ENCODE measurements at places on chromosomes 2 and 18.

DNA sequence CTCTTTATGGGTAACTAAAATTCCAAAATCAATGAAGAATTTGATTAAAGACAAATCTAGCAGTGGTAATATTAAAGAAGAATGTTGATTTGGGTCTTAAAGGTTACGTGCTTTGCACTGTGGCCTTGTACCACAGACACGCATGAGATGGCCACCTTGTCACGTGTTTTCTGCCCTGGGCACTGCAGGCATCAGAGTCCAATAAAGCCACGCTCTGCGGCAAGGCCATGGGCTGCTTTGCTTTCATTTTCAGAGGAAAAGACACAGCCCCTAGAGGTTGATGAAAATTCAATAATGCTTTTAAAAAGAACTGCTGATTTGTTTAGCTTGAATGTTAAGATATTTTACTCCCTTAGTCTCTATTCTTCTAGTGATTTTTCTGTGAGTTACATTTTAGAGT, 30.4 kb downstream of the AOX1 start:
- no peak for DNase-seq

- DNase-seq: no peak
These were observed 23.7 kb downstream of the CRACDL start for GRCh38 chr2:98912221-98912851.

DNA sequence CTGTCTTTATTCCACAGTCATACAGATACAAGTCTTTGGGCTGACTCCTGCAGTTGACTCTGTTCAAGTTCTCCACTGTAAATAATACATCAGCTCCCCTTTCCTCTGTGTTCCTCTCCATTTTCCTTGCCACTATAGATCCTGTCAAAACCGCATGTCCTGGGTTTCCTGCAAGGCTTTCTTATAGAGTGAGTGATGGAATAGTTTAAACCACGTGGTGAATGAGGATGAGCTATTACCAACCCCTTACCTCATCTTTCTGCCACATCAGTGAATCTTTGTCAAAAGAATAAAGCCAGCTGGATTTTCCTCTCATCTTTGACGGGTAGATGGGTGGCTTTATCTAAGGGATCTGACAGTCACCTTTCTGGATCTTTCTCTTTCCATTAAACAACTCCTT, 3.9 kb upstream of the GALNT14 start:
- DNase-seq: no peak

- no peak for DNase-seq
These were observed 12.4 kb upstream of the ERMN start for GRCh38 chr2:157337978-157338377.

DNA sequence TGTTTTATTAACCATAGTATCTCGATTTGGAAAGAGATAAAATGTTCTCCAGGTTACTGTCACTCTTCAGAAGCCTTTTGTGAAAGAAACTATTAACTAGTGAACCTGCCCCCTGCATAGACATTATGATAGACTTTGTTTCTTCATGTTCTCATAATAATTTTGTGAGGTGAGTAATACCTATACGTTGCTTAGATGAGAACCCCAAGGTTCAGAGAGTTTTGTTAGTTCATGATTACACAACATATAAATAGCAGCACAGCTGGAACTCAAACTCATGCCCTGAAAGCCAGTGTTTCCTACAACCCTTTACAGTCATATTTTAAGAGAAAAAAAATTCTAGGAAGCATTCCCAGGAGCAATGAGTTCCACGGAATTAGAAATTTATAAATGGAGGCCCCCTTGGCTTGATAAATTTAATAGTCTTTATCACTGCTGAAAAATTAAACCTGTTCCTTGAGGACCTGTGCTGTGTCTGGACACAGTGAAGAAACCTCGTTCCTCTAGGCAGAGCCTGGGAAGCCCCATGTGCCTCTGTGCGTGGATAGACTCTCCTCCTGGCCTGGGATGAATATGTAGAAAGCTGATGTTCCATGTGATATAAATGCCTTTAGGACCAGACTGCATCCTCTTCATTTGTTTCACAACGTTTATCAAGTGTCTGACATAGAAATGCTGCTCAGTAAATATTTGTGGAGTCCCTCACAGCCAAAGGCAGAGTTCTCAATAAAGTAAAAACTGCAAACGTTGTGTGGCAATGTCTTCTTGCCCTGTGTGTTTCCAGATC, 1257.0 kb upstream of the GYPC start:
- no peak for DNase-seq

- no peak for DNase-seq
These were observed 136.5 kb downstream of the RNF144A start for GRCh38 chr2:7053650-7054265.

DNA sequence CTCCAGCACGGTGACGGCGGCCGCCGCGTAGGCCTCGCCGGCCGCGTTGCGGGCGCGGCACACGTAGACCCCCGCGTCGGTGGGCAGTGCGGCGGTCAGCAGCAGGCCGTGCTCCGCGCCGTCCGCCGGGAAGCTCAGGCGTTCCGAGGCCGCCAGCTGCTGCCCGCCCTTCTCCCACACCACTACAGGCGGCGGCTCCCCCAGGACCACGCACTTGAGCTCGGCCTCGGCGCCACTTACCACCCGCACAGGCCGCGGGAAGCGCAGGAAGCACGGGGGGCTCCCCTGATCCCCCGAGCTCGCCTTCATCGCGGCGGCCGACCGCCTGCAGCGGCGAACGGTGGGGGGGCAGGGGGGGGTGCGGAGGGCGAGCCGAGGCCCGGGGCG, 422 bp downstream of the OBSL1 start:
- DNase-seq: no peak

DNA sequence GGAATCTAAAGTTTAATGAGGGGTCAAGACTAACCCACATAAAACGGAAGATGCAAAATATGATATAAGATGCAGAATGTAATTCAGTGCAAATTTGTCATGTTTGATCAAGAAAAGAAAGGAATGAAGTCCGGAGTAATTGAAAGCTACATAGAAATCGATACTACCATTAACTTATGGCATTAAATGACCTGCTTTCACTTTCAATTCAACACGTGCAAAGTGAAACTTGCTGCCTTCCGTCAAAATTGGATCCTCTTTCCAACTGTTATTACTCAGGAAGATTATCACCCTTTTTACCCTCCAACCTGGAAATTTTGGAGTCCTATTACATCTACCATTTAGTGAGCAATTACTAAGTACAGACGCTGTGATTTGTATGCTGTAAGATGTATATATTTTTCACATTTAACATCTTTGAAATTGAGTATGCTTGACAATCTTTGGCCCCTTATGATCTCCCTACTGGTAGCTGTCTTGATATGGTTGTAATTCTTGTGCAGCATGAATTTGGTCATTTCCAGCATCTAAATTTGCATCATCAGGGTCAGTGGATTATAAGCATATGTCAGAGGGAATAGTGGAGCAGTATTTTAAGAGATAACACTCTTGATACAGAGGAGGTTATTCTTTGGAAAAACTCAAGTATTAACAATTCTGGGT, 18.6 kb downstream of the UNC80 start:
- no peak for DNase-seq

DNA sequence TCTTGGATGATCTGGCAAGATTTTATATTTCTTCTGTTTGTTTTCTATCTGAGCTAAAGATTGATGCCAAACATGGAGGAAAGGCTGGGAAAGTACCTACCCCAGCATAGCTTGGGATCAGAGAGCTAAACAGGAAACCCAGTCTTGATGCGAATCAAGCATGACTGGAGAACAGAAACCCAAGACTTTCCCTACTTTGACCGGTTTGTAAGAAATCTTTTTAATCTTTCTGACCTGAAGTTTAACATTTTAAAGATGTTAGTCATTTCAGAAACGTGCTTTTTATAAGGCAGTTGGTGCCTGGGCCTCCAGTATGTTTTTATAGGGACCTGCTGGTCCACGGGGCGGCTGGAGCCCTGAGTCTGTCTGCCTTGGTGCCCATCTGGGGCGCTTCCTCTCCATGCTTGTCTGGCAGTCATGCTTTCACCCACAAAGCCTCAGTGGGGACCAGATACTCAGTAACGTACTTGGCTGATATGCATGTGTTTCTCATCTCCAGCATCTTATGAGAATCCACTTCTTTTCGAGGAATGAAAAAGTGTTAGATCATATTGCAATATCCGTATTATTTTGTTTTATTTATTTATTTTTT, 266.5 kb downstream of the PTGR3 start:
- no peak for DNase-seq

DNA sequence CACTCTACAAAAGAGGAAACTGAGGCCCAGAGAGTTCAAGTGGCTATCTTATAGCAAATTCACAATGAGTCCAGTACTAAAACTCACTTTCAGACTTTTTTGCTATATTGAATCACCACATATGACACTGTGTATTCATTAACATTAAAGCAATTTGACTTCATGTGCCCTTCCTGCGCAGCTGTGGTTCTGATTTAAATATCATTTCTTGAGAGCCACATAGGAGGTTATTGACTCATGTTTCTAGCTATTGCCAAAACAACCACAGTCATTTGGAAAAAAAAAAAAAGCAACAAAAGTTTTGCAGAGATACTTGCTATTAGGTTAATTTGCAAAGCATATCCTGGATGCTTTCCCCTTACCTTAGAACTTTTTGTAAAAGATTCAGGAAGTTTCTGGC, 341.2 kb downstream of the PIK3C3 start:
- DNase-seq: no peak

DNA sequence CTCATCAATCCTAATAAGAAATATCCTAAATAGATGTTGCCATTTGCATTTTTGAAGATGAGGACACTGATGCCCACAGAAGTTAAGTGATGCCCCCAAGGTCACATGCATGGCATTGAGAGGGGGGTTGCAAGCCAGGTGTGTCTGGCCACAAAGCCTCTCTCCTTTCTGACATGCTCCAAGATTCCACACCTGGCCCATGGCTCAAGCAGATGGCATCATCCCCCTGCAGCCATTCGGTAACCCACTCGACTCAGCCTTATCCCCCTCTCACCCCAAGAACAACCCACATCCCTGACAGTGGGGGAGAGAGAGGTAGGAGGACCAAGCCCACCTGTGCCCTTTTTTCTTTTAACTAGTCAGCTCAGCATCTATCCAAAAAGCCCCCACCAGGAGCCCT, 16.5 kb upstream of the TEX51 start:
- DNase-seq: no peak

DNA sequence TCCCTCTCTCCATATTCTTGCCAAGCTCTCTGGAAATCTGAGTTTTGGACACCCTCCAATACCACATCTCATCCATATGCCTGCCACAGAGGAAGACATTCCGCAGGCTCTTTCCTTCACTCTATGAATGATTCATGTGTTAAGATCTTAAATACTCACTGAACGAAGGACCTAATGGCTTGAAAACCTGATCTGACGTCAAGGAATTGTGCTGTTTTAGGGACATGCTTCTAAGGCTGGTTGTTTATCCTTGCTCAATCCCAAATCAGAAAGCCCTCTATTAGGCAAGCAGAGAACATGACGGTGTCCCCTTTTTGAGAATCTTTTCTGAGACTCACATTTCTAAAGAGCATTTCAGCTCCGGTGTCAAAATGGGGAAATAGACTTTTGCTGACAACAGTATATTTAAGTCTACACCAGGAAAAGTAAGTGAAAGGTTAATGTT, 83.7 kb upstream of the GALNT5 start:
- no peak for DNase-seq

GRCh38 chr2:67835266-67835665, 227.5 kb downstream of the C1D start:
- DNase-seq: no peak

GRCh38 chr2:122451040-122451439, 695.6 kb downstream of the TSN start:
- no peak for DNase-seq

DNA sequence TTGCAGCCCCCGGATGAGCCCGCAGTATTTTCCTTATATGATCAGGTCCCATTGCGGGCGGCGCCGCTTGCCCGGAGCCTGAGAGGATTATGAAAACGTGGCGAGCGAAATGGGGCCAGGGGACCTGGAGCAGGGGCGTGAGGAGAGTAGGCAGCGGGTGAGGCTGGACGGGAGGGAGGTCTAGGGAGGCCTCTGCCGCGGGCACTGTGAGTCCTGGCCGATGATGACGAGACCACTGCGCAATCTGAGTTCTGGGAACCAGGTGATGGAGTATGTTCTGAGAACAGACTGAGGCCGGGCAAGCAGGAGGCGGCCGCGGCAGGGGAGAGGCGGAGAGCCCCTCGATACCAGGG, 790 bp upstream of the ACAA2 start:
- DNase-seq: no peak

- no peak for DNase-seq
These were observed 55.0 kb upstream of the MCFD2 start for GRCh38 chr2:46970334-46971288.

- DNase-seq: no peak
These were observed 593.3 kb upstream of the SYT4 start for GRCh38 chr18:43870626-43871025.

DNA sequence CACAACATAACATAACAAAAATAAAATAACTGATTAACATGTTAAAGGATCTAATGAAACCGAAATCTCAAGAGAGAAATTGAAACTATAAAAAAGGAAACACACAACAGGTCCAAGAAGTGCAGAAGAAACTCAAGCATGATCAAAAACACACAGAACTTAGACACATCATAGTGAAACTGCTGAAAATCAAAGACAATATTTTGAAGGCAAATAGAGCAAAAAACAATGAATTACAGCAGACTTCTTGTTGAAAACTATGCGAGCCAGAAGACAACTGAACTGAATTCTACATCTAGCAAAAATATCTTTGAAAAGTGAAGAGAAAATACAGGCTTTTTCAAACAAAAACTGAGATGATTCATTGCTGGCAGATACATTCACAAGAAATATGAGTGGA, 61.3 kb downstream of the UGP2 start:
- no peak for DNase-seq

DNA sequence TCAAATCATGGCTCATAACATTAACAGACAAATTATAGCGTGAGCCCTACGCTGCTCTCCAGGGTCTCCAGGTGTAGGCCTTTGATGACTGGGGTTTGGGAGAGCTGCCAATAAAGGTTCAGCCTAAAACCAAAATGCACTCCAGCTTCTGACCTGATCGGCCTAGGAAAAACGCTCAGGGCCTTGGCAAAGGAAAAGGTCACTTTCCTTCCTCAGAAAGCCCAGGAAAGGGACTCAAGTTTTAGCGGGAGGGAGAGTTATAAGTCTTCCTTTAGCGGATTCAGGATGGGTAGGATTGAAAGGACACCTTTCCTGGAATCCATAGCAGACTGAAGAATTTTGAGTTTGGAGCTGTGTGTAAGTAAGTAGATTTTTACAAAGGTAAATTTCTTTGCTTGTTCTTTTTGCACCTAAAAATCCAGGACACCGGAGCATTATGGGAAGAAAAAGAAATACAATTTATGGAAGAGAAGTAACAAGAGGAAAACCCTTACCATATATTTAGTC, 8.8 kb downstream of the EVX2 start:
- DNase-seq: no peak
